8988T (cell line): ENCODE measurements at places on chromosomes 16 and 17.
A peak's percentile ranks its signal among the peaks of the same experiment; 100 is the strongest.

GRCh38 chr16:69181-69580 is 3.2 kb downstream of the RHBDF1 start:
- DNase-seq: no peak

DNA sequence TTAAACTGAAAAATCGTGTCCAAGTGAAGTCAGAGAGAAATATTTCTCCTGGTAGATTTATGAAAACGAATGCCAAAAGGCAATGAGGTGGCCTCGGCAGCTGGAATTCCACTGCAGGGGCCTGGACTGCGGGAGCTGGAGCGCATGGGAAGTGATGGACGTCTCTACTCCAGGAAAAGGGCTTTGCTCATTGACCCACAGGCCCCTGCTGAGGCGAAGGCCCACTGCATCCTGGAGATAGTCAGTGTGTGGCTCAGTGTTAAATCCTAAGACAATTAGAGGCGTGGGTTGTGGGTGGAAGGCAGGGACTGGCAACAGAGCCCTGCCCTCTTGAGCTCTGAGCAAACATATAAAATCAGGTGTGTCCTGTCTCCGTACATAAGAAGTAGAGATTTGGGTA is 191.4 kb downstream of the SLC39A11 start:
- no peak for DNase-seq

- DNase-seq: no peak
Measured at GRCh38 chr17:42153919-42154742, 658 bp downstream of the RAB5C start.

DNA sequence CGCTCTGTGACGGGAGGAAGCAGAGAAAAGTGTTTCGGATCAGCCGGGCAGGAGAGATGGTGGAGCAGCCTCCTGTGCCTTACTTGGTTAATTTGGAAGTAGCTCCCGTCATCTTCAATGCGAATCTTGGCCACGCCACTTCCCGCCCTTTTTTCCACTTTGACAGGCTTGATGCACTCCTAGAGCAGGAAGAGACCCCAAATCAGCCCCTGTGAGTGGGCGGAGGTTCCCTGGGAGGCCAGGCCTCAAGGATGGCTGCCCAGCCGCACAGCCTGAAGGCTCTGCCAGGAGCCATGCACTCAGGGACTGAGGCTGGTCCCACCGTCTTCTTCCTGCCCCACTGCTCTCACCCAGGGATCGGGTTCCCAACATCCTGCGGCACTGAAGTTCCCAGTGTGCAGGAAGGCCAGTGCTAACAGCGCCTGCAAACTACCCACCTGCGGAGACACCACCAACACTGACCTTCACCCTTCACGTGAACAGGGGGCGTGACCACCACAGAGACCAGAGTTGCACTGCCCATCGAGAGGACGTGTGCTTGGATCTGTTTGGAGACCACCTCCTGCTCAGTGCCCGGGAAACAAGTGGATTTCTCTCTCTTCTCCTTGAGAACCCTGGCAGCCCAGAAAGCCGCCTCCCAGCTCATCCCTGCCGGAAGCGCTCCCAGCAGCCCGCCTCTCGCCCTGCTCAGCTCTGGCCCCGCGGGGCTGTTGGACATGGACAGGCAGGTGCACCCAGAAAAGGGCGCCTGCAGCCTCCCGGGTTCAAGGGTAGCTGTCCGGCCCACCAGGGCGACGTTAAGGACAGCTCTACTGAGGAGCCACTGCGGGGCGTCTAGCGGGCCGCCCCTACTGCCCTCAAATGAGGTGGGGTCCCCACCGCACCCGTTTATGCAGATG is 988 bp downstream of the CIAO3 start:
- peak; percentile 24 for DNase-seq

- DNase-seq: no peak
Measured at GRCh38 chr17:29347831-29348629, 42.1 kb upstream of the TAOK1 start.

- DNase-seq: no peak
Measured at GRCh38 chr16:53920988-53921387, 217.0 kb downstream of the FTO start.

- no peak for DNase-seq
Measured at GRCh38 chr16:49527611-49528010, 154.0 kb downstream of the C16orf78 start.

DNA sequence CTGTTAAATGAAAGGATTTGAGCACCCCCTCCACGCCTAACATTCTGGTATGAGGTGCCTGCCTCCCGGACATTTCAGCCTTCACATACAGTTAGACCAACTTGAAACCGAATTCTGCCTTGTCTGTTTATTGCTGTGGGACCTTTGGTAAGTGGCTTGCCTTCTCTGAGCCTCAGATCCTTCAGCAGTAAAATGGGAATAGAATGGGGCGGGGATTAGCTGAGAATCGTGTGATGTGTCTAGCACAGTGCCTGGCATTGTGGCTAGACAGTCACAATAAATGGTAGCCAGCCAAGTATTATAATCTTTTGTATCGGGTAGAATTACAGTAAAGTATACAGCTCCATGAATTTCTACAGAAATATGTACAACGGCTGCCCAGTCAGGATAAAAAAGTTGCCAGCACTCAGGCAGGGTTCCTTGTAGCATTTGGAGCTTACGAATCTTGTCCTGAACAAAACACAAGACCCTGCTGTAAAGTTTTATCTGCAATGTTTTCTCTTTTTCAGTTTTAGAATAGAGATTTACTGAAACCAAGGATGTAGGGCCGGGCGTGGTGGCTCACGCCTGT is 786 bp downstream of the TMC7 start:
- DNase-seq: no peak

DNA sequence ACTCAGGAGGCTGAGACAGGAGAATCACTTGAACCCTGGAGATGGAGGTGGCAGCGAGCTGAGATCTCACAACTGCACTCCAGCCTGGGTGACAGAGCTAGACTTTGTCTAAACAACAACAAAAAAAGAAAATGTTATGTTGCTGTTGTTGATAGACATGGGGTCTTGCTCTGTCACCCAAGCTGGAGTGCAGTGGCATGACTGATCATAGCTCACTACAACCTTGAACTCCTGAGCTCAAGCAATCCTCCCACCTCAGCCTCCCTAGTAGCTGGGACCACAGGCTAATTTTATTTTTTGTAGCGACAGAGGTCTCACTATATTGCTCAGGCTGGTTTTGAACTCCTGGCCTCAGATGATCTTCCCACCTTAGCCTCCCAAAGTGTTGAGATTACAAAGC is 20.0 kb downstream of the FBXO47 start:
- DNase-seq: no peak

DNA sequence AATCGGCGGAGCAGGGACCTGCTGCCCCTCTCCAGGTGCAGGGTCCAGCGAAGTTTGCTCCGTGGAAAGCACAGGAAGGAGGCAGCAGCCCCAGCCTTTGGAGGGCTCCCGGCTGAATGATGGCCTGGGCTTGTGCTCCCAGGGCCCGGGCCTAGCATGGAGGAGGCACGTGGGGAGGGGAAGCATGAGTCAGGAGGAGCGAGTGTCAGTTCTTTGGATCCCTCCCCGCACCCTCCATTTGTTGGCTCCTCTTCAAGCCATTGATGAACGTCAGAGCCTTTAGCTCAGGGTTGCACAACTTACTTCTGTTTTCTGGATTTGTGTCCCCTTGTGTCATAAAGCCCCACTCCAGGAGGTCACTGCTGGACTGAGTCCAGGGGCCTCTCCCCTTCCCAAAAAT is 25.8 kb downstream of the TTYH2 start:
- DNase-seq: no peak

DNA sequence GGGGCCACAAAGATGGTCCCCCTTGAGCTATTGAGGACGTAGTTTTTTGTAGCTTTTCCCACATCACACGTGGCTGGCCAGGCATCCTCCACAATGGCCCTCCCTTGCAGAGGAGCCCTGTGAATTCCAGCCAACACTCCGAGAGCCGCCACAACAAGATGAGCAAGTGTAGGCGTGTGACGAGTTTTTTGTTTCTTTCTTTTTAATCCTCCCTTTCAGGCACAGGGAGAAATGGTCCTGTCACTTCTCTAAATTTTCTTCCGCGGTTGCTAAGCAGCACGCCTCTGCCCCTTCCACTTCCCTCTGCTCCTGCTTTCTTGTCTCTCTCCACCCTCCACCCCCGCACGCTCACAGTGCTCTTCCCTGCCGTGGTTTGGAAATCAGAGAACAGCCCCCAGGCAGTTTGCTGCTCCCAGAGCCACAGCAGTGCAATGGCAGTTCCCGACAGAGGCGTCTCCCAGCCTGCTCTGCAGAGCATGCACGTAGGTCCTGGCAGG is 68.0 kb upstream of the MRTFB start:
- no peak for DNase-seq

GRCh38 chr17:57747221-57748017 is 2.3 kb upstream of the CCDC182 start:
- peak; percentile 32 for DNase-seq

DNA sequence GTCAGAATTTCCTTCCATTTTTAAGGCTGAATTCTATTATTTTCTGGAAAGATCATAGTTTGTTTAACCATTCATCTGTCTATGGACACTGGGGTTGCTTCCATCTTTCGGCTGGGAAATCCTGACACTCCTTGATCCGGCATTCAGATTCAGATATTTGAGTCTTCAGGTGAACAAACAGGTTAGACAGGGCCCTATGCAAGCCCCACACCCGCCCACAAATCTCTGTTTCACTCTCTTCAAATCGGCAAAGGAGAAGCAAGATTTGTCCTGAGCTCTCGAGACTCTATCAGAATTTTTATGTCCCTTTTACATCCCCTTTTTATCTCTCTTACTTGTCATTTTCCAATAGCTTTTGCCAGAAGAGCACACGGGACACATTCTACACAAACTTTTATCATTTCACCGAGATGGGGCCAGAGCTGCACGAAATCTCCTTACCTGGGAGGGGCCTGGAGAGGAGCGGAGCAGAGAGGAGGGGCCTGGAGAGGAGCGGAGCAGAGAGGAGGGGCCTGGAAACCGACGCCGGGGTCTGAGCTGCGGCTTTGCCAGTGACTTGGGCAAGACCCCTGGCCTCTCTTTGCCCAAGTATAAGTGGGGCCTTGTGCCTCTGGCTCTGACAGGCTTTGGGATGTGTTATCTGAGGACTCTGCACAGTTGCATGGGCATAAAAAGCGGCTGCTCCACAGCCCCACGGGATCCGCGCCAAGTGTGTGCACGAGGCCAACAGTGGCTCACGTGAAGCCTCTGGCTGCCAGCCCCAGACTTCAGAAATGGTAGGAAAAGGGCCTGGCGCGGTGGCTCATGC is 54.3 kb upstream of the RBFOX3 start:
- DNase-seq: no peak

- no peak for DNase-seq
Measured at GRCh38 chr17:29591146-29591736, 1.7 kb upstream of the ANKRD13B start.

- no peak for DNase-seq
Measured at GRCh38 chr17:79007504-79008381, 1.8 kb downstream of the CANT1 start.

DNA sequence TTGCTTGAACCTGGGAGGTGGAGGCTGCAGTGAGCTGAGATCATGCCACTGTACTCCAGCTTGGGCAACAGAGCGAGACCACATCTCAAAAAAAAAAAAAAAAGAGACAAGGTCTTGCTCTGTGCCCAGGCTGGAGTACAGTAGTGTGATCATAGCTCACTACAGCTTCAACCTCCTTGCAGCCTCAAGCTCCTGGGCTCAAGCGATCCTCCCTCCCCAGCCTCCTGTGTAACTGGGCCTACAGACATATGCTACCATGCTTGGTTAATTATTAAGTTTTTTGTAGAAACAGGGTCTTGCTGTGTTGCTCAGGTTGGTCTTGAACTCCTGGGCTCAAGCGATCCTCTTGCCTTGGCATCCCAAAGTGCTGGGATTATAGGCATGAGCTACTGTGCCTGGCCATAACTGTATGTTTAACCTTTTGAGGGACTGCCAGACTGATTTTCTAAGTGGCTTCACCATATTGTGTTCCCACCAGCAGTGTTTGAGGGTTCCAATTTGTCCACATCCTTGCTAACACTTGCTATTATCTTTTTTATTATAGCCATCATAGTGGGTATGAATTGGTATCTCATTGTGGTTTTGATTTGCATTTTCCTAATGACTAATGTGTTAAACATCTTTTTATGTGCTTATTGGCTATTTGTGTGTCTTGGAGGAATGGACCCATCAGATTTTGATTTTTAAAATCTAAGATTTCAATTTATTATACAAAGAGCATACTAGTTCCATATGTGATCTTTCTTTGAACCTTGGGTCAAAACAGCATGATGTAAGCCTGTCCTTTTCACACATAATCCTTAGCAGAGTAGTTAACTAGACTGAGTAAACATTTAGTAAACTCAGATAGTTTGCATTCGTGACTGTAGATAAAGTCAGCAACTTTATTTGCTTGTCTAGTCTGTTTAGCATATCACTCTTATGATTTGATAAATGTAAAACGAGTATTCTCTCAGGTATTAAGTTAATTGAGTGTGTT is 38.1 kb upstream of the KPNB1 start:
- no peak for DNase-seq

- no peak for DNase-seq
Measured at GRCh38 chr16:24572069-24572468, 32.7 kb downstream of the RBBP6 start.

DNA sequence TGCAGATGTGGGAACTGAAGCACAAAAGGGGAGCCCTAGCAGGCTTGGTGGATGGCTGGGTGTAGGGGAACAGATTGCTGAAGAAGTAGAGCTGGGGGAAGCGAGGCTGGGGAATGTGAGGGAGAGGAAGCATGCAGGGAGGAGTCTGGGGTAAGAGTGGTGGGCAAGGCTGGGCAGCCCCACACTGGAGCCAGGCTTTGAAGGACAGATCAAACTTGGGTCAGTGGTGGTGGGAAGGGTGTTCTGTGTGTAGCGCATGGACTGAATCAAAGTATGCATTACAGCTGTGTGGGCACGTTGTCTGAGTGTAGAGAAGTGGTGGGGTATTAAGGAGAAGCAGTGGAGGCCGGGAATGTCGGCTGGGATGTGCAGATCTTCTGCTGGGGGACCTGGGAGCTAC is 116.0 kb downstream of the CYLD start:
- no peak for DNase-seq

GRCh38 chr16:84559311-84559932 is 55.0 kb upstream of the MEAK7 start:
- DNase-seq: no peak

DNA sequence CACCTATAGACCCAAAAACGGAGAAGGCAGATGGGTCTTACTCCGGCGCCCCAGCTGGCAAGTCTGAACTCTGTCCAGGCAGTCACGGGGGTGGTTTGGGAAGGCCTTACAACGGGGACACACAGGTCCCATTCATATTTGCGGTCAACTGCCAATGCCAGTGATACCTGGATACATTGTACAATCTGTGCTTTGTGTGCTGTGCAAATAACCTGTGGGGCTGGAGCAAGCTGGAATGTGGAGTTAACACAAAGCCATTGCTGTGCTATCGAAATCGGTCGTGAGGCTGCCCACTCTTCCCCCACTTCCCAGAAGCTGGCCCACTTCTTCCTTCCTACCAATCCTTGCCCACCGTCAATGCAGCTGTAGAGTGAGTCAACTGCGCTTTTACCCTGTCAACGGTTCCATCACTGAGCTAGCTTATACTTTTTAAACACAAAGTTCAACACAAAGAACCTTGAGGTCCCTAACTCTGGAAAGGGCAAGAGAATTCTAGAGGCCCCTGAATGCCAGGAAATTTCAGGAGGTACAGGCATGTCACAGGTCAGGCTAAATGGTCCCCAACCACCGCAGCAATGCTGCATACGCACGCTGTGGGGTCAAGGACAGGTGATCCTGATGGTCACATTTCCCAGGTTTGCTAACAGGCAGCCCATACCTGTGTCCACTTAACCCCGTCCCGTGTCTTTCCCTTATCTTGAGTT is 122.8 kb downstream of the ZFHX3 start:
- DNase-seq: no peak

- DNase-seq: no peak
Measured at GRCh38 chr16:4239020-4239419, 2.9 kb downstream of the SRL start.
